Mammary epithelial cell (primary cell): ENCODE measurements at places on chromosomes 7 and 10.

- peak; percentile 58 for DNase-seq
Measured at GRCh38 chr10:32957341-32958084, 517 bp downstream of the ITGB1 start.

DNA sequence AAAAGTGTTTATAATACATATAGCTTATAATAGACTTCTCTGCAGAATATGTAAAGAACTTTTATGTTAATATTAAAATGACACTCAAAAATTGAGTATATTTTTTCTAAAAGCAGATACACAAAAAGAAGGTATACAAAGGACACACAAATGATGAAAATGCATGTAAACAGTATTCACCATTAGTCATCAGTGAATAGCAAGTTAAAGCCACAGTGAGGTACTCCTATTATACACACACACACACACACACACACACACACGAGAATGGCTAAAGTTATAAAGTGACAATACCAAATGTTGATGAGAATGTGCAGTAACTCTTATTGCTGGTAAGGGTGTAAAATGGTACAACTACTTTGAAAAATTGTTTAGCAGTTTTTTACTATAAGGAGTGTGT is 92.9 kb downstream of the ITGB1 start:
- DNase-seq, result no peak

- peak; percentile 20 for DNase-seq
Measured at GRCh38 chr10:19788075-19788686, 28.1 kb upstream of the PLXDC2 start.

GRCh38 chr10:110488332-110488681 is 9.4 kb upstream of the DUSP5 start:
- no peak for DNase-seq

DNA sequence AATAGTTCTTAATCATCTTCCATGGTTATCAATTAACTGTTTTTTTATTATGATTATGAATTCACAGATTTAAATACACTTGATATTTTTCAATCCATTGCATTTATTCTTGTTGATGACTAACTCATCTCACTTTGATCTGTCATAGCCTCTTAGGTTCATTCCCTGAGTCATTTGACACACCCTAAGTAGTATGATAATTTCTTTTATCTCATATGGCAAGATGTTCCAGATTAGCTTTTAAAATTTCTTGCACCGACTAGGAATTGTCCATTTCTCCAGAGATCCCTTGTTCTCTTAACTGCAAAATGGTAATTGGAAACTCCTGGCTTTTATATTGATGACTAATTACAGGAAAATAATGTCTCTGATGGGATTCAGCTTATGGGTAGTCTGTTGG is 87.6 kb upstream of the CCDC6 start:
- peak; percentile 36 for DNase-seq

- no peak for DNase-seq
Measured at GRCh38 chr7:108037741-108038140, 34.8 kb upstream of the LAMB1 start.

DNA sequence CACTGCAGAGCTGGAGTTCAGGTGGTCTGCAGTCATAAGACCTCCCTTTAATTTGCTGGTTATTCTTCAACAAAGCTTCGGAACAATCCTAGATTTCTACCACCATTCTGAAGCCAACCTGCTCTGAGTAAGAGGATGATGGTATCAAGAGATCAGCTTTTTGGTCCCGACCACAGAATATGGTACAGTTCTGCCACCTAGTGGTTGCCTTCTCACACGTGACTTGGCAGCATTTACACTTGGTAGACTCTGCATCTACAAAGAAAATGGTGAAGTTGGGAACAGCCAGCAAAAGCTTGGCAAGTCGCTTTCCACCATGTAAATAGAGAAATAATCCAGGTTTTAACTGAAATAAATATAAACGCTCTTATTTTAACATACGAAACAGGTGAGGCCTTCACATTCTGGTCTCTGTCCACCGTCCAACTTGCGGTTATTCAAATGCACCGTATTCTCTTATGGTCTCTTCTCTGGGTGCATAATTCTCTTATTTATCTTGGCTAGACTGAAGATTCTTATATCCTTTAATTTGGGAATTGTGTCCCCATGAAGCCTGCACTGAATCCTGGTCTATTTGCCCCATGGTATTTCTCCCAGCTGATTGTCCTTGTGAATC is 173.9 kb upstream of the GRM3 start:
- DNase-seq, result peak; percentile 59

GRCh38 chr10:77680811-77681210 is 43.2 kb upstream of the KCNMA1 start:
- DNase-seq, result no peak

- peak; percentile 58 for DNase-seq
Measured at GRCh38 chr10:19874791-19875190, 58.6 kb downstream of the PLXDC2 start.

- peak; percentile 64 for DNase-seq
Measured at GRCh38 chr10:2985729-2986232, 81.6 kb upstream of the PFKP start.

- DNase-seq, result no peak
Measured at GRCh38 chr7:36367561-36368077, 22.0 kb upstream of the ANLN start.

- DNase-seq, result peak; percentile 33
Measured at GRCh38 chr10:70786799-70787415, 1.7 kb upstream of the TBATA start.

- no peak for DNase-seq
Measured at GRCh38 chr7:151017370-151017952, 6.8 kb downstream of the ATG9B start.

DNA sequence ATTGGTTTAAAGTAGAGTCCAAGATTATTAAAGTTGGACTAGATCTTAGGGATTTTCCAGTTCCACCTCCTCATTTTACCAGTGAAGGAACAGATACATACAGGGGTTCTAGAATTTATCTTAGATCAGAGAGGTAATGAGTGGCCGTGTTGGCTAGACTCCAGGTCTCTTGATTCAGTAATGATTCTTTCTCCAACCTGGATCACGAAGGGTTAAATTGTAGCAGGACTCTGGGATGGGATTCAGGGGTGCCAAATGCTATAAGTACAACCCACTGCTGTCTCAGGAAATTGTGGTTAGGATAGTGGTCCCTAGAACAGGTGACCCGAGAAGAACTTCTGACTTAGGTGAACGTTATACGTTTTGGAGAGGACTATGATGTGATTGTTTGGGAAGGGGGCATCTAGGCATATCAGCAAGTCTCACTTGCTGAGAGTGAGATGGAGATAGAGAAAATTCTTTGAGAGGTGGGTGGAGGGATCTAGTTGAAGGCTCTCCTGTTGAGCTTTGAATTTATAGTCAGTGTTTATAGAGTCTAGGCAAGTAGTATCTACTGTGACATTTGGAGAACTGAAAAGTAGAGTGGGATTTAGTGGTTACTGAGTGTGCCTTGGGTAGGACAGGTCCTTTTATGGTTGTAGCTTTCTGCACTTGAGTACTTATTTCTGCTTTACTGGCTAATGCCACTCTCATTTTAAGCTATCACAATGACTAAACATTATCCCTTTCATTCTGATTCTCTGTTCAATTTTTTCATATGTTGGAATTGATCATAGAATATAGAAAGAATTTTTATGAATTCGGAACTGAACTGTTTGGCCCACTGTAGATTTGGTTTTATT is 58.3 kb downstream of the ST7 start:
- no peak for DNase-seq

DNA sequence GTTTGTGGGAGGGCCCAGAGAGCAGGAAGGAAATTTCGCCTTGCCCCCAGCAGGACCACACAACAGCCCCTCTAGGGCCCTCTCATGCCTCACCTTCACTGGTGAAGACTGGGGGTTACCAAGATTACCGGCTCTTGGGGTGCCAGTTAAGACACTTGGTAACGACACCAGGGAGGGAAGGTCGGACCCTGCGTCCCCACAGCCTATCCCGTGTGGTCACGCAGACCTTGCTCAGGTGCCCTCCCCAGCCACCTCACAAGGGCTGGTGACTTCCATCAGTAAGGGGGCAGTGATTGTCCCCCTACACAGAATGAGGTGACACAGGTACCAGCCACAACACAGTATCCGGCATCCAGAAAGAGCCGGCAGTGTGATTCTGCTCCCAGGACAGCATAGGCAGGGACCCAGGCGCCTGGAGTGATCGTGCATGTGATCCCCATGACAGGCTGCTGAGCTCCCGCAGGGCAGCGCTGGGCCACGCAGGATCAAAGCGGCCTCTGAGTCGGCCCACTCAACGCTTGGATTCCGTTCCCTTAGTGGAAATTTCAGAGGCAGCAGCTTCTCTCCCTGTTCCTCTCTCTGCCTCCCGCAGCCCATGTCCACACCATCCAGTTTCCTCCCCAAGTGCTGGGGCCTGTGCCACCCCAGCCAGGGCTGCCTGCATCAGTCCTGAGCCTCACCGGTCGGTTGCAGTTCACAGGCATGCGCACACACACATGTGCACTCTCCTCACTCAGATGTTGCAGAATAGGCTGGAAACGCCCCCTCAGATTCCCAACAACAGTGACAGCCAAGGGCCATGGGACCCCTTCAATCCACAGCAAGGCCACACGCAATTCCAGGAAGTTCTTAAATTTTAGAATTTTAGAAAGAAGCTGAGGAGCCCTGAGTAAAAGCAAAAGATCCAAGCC is 35.8 kb downstream of the CAMK2B start:
- no peak for DNase-seq

- DNase-seq, result no peak
Measured at GRCh38 chr10:127158662-127159061, 37.7 kb downstream of the INSYN2A start.

DNA sequence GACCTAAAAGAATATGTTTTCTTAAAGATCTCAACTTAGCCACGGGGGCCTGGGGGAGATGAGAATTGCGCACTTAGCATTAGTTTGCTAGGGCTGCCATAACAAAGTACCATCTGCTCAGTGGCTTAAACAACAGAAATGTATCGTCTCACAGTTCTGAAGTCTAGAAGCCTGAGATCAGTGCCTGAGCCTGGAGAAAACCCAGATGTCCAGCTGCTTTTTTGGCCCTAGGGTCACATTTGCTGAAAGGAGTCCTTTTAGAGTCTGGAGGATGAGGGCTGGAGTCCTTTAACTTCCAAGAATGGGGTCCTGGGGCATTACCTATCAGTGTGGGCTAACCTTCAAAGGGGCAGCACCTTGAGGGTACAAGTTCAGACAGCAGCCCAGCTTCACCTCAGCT is 48.2 kb downstream of the SMURF1 start:
- DNase-seq, result no peak

- DNase-seq, result peak; percentile 19
Measured at GRCh38 chr7:50742401-50742800, 40.3 kb downstream of the GRB10 start.

- DNase-seq, result no peak
Measured at GRCh38 chr10:71285986-71286385, 33.1 kb upstream of the SLC29A3 start.

- no peak for DNase-seq
Measured at GRCh38 chr10:74207691-74208480, 56.9 kb downstream of the ADK start.

DNA sequence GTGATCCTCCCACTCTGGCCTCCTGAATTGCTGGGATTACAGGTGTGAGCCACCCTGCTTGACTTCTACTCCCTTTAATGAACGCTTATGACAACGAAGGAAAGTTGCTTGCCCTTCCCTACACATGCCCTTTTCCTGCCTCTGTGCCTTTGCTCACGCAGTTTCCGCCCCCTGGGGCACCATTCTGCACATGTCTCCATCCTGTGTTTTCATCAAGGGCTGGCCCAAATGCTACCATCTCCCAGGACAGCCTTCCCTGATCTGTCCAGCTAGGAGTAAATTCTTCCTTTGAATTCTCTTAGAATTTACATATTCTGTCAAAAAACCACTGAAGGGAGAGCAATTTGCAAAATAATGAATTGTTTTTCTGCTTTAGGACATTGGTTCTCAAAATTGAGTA is 50.0 kb upstream of the KMT2C start:
- no peak for DNase-seq

- no peak for DNase-seq
Measured at GRCh38 chr7:133863362-133864061, 263.6 kb upstream of the LRGUK start.

DNA sequence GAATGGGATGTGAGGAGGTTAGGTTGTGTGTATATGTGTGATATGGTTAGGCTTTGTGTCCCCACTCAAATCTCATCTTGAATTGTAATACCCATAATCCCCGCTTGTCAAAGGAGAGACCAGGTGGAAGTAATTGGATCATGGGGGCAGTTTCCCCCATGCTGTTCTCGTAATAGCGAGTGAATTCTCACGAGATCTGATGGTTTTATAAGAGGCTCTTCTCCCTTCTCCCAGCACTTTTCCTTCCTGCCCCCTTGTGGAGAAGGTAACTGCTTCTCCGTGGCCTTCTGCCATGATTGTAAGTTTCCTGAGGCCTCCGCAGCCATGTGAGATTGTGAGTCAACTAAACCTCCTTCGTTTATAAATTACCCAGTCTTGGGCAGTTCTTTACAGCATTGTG is 47.3 kb downstream of the NPVF start:
- DNase-seq, result no peak

- no peak for DNase-seq
Measured at GRCh38 chr10:71368643-71369042, 28.1 kb upstream of the CDH23 start.

- no peak for DNase-seq
Measured at GRCh38 chr7:150895809-150896208, 43.5 kb downstream of the AOC1 start.

DNA sequence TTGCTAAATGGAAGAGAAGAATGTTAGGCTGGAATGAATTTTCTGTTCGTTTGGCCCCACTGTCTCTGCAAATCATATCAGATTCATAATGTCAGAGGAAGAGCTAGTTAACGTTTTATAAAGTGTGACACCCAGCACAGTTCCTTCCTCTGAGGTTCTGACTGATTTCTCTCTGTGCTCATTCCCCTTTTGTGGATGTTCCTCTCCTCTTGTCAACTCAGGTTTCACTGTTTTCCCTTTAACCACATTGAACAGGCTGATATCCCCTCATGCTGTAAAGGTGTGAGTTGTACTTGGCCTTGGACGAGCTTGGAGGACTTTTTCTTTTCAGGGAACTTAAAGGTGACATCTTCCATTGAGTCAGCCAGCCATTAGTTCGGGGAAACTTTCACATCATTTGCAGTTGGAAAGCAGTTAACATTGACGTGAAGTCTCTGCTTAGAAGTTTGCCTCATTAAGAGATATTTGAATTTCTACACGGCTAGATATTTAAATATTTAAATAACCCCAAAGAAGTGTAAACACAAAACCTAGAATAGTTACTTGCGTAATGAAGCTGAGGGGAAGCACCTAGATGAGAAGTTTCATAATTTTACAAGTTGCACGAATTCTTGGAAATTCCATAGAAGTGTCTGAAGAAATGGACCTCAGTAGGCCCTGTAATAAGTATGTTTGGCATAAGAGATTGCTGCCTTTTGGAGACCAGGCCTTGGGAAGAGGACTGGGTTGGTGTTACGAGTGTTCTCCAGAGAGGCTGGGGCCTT is 101.5 kb upstream of the EGR2 start:
- DNase-seq, result no peak
